ENCODE measurements at places on chromosomes 3 and 15.

DNA sequence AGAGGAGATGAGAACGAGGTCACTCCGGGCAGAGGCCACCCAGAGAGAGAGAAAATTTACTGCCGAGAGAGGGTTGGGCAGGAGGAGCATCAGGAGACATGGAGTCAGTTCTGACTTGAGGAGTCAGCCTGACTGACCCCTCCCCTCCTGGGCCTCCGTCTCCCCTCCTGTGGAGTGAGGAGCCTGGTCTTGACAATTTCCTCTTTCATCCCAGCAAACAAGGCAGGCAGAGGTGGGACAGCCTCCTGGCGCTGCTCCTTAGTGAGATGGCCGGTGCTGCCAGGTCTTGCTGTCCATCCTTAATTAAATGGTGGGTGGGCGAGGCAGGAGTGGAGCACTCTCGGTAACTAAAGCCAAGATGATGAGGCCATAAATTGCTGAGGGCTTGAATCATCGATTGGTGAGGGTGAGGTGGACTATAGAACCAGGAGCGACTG is 60.6 kb downstream of the CYP11A1 start:
- no peak for DNase-seq

DNA sequence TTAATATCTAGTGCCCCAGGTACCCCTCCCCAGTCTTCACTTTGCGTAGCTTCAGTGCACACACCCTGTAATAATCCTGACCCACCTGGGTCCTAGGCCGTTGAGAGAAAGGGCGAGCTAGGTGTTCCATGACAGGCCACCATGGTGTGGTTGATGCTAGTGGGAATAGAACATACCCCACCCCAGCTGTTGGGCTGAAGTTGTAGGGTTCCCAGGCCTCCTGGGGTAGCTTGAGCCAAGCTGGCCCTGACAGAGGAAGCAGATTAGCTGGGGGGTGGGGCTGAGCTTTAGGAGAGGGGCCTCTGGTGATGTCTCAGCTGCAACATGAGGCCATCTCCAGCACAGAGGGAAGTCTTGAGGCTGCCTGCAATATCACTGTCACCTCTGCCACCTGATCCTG is 40.5 kb downstream of the RAB11A start:
- no peak for DNase-seq

- DNase-seq: no peak
Observed at GRCh38 chr3:175411946-175412345, 552.8 kb downstream of the NAALADL2 start.

DNA sequence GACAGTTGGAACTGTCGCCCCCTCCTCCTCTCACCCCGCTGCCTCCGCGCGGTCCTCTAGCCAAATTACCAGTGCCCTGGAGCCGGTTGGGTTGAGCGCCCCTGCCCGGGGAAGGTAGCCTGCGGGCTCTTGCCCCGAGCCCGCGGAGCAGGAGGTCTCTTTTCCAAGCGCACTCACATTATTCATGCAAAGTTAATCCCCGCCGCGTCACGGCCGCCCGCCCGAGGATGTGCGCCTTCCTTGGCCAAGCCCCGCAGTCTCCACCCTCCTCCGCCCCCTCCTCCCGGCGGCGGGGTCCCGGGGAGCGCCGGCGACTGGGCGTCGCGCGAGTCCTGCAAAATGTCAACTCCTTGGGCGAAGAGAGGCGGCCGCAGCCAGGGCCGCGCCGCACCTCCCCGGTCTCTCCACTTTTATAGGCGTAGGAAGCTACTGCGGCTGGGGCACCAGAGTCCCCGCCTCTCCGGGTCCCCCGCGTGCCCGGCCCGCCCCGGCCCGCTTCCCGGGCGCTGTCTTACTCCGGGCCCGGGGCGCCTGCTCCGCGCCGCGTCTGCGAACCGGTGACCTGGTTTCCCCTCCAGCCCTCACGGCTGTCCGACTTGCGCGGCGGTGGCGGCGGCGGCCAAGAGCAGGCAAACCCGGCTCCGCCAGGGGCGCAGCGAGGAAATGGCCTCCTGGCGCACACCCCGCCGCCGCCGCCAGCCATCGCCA is at the start of gene THRB:
THRB (minus strand) TSS at position 233 of the 708 bp plus-strand sequence.
- no peak for DNase-seq

GRCh38 chr15:100648951-100649350 is 46.6 kb downstream of the ASB7 start:
- DNase-seq: no peak

DNA sequence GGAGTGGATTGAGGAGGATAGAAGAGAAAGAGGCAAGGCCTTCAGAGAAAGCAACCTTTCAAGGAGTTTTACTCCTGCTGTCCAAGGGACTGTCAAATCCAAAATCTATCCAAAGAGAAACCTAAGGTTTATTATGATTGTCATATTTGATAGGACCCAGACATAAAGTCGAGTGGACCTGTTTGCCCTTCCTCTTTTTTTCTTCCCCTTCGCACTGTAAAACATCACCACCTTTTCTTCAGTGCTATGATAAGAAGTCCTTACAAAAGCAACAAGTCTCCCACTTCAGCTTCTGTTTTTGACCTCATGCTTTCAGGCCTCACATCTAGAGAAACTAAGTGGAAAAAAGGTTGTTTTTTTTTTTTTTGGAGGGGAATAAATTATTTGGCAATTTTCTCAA is 73.0 kb downstream of the TRPC1 start:
- DNase-seq: no peak

GRCh38 chr3:181772166-181772565 is 60.4 kb downstream of the SOX2 start:
- no peak for DNase-seq

GRCh38 chr15:89039142-89039541 is 49.1 kb upstream of the ABHD2 start:
- no peak for DNase-seq

GRCh38 chr3:61847784-61848462 is 286.6 kb downstream of the PTPRG start:
- peak; percentile 45 for DNase-seq

- no peak for DNase-seq
Observed at GRCh38 chr3:65343026-65343425, 655.2 kb upstream of the ADAMTS9 start.

DNA sequence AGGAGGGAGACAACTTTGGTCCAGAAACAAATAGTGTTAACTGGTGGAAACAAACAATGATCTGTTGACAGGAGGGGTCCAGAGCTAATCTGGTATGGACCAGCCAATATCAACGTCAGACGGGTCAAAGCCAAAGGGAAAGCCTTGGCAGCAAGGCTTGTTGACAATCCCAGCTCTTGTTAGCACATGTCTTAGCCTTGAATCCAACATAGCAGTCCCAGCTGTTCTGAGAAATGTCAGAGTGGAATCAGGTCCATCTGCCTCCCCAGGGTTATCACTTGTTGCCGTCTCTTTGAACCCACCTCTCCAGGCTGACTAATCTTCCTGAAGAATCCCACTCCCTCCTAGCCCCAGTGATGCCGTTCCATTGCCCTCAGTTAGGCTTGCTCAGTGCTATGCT is 404.6 kb upstream of the MCTP2 start:
- DNase-seq: peak; percentile 94

- DNase-seq: no peak
Observed at GRCh38 chr3:45599424-45599886, 4.9 kb downstream of the LIMD1 start.

Data from skin of body (tissue), 3 donors.